NB4 (cell line): ENCODE measurements at places on chromosomes 3 and 15.

- DNase-seq, result no peak
These were observed 9.5 kb downstream of the PDE8A start for GRCh38 chr15:84991014-84991712.

DNA sequence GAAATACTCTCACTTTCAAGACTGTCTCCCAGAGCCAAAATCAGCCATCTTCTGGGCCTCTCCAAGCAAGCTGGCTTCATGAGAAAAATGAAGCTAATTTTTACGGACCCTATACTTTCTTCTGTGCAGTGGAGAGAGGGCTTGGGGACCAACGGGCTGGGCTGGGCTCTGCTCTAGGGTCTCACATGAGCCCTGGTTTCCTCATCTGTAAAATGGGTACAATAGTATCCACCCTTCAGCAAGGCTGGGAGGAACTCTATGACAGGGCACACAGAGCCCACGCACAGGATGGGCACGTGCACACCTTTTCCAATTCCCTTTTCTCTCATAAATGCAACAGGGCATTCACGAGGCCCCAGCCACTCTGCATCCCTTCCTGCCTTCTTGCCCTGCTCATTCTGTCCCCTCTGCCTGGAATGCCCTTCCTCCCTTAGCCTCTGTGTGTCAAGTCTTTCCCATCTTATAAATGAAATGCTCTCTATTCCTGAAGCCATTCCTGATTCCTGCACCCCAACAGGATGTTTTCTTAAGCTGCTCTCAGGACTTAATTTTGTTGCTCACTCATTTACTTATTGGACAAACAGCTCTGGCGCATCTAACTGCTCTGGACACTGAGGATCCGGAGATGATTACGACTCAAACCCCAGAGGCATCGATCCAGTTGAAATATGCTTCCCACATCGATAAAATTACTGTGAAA, 32.9 kb upstream of the SEC13 start:
- DNase-seq, result no peak

GRCh38 chr15:53034767-53035245, 244.7 kb upstream of the ONECUT1 start:
- DNase-seq, result no peak

DNA sequence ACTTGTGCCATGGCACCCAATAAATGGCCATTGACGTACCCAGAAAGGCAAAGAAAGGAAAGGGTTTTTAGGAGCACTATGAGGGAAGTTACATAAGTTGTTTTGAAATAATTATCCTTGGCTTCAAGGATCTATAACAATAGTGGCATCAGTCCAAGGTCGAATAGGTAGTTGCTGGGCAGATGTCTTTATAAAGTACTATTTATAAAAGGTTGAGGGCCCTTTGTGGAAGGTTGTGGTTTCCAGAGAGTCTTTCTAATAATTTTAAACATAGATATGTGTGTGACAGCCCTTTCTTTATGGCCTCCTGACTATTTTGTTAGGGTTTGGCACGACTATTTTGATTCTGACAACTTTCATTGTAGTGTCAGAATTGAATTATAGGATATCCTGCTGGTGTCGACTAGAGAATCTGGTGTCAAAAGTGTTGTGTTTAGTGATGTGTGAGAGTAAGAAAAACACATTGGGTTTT, 260.5 kb downstream of the PYDC2 start:
- no peak for DNase-seq

DNA sequence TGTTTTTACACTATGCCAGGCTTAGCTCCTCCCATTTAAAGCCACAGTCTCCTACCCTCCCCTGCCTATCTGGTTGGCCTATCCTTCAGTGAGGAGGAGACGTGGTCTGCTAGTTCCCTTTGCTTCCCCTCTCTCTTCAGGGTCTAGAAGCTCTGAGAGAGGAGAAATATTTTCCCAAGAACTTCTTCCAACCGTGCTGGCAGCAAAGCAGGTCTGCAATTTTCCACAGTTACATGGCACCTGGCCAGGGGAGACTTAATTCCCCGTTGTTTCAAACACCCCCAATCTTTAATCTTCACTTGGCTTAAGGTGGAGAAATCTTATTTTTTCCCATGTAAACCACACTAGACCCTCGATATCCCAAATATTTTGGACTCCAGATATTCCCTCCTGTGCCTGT, 149.5 kb upstream of the MCTP2 start:
- no peak for DNase-seq

- peak; percentile 1 for DNase-seq
These were observed 30.4 kb downstream of the CHRNA7 start for GRCh38 chr15:32060706-32061105.

DNA sequence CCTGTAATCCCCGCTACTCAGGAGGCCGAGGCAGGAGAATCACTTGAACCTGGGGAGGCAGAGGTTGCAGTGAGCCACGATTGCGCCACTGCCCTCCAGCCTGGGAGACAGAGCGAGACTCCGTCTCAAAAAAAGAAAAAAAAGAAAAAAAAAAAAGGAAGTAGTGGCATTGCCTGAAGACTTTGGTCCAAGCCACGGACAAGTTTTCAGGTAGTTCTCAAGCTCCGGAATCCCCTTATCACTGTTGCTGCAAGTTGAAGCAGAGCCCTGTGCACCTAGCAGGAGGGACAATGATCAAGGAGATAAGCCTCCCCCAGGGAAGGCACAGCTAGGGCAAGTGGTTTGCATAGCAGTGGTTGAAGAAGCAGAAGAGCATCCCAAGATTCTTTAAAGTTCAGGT, 97.6 kb downstream of the MEX3B start:
- peak; percentile 46 for DNase-seq

DNA sequence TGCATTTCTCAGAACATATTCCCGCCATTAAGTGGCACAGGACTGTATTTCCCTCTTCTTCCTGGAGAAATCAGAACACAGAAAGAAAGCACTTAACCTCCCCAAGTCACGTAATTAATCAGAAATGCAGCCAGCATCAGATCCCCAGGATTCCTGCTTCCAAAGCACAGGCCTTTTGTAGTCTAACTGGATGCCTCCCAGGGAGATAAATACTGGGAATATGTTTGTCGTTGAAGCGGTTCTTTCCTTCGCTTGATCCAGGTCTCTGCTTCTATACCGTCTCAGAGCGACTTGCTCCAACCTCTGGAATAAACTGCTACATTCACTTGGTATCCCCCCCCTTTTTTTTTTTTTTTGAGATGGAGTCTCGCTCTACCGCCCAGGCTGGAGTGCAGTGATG, 198.6 kb downstream of the KBTBD8 start:
- no peak for DNase-seq

GRCh38 chr15:71518661-71519060, 291.7 kb upstream of the NR2E3 start:
- no peak for DNase-seq
